Fibroblast of skin of left quadriceps (primary cell): ENCODE measurements at places on chromosomes 12 and 14.
A peak's percentile ranks its signal among the peaks of the same experiment; 100 is the strongest.

- DNase-seq = no peak
These were observed 612 bp downstream of the VPS37B start for GRCh38 chr12:122895320-122895703.

DNA sequence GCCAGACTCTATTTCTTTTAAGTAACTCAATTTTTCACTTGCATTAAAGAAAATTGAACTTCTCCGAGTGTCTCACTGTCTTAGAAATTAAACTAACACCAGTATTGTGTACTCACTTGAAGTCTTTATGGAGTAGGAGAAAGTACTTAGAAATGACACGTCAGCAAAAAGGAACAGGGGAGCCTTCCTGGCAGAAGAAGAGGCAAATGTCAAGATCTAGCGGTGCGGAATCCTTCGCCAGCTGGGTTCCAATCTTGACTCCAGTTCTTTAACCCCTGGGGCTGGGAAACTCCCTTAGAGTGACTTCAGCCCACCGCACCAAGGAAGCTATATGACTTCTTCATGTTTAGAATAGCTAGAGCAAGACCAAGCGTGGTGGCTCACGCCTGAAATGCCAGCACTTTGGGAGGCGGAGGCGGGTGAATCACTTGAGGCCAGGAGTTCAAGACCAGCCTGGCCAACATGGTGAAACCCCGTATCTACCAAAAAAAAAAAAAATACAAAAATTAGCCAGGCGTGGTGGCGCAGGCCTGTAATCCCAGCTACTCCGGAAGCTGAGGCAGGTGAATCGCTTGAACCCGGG, 34.4 kb downstream of the WBP11 start:
- DNase-seq = no peak

DNA sequence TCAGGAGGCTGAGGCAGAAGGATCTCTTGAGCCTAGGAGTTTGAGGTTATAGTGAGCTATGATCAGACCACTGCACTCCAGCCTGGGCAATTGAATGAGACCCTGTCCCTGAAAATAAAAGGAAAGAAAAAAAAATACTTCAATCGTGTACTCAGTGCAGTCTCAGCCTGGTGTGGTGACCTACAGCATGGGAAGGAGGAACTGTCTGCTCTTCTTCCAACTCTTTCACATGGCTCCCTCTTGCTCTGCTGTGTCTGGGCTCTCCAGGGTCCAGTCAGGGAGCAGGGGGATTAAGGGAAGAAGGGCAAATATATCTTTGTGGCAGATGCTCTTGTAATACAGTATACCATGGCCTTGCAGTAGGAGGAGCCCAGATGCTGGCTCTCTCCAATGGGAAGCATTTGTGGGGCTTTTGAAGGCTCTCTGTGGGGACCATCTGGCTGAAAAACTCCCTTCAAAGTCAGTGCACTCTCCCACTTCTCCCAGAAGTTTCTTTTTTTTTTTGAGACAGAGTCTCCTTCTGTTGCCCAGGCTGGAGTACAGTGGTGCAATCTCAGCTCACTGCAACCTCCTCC, 76.6 kb upstream of the TMPO start:
- no peak for DNase-seq

DNA sequence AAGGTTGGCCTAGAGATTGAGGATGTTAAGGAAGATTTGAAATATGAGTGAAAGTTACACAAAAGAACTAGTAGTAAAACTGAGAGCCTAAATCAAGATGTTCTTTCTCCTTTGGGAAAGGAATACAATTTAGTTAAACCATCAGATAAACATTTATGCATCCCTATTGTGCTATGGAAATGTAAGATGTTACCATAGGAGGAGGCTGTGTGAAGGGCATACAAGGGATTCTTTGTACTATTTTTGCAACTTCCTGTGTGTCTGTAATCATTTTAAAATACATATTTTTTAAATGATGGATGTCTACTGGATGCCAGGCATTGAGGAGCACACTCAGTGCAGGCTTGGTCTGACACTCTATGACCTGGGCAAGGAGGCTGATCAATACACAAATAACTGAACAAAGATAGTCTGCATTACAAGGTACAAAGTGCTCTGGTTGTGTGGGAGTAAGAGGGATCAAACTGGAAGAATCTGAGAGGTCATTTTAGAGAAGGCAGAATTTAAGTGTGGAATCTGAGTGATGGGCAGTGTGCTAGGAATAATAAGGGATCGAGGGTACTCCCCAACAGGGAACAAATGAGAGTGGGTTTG, 5.8 kb upstream of the CHPT1 start:
- DNase-seq = no peak

DNA sequence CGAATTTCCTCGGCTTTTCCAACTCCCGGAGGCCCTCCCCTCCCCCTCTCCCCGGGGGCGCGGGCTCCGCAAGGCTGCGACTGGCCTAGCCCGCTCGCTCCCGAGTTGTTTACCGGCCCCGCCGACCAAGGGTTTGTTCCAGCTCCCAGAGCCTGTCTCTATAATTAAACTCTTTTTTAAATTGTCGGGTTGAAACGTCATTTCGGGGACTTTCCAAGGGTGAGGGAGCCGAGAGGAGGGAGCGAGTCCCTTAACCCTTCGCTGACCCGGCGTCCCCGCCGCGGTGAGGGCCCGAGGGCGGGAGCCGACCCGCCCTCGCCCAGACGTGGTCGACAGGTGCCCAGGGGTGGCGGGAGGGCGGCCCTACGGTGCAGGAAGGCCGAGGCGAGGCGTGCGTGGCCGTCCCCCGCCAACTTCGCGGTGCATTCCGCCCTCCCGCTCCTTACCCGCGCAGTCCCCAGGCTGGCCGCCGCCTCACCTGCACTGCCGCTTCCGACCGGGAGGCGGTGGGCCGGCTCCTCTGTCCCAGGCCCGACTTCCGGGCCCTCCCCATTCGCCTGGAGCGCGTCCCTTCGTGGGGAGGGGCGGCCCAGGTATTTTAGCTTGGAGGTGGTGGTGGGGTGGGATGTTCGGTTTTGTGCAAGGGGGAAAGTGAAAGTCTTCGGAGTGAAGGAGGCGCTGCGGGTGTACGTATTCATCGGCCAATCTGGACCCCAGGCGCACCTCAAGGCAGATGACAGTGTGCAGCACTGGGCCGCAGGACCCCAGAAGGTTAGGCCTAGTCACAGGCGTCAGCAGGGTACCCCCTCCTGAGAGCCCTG, 2.9 kb upstream of the ZFP36L1 start:
- no peak for DNase-seq

DNA sequence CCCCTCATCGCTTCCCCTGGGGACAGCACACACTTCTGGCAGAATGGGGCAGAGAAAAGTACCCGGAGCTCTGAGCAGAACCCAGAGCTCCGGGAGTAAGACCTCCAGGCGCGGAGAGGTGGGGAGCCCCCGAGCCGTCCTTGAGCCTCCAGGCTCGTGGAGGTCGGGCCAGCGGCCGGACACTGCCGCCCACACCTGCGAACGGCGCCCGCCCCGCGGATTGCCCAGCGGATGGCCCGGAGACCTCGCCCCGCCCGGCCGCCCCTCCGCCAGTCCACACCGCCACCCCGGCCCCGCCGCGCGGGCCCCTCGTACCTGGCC, 344 bp downstream of the SPTLC2 start:
- DNase-seq = no peak

GRCh38 chr12:122740351-122740750, 9.7 kb upstream of the HCAR1 start:
- DNase-seq = no peak

- no peak for DNase-seq
These were observed 96.4 kb downstream of the TMEM260 start for GRCh38 chr14:56676042-56676441.

DNA sequence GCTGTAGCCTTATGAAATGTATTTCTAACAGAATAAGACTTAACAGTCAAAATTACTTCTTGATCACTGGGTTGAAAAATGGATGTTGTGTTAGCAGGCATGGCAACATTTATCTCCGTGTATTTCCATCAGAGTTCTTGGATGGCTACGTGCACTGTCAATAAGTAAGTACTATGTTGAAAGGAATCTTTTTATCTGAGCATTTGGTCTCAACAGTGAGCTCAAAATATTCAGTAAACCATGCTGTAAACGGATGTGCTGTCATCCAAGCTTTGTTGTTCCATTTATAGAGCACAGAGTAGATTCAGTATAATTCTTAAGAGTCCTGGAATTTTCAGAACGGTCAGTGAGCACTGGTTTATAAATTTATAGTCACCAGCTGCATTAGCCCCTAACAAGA, 15.5 kb downstream of the SCAF11 start:
- no peak for DNase-seq

DNA sequence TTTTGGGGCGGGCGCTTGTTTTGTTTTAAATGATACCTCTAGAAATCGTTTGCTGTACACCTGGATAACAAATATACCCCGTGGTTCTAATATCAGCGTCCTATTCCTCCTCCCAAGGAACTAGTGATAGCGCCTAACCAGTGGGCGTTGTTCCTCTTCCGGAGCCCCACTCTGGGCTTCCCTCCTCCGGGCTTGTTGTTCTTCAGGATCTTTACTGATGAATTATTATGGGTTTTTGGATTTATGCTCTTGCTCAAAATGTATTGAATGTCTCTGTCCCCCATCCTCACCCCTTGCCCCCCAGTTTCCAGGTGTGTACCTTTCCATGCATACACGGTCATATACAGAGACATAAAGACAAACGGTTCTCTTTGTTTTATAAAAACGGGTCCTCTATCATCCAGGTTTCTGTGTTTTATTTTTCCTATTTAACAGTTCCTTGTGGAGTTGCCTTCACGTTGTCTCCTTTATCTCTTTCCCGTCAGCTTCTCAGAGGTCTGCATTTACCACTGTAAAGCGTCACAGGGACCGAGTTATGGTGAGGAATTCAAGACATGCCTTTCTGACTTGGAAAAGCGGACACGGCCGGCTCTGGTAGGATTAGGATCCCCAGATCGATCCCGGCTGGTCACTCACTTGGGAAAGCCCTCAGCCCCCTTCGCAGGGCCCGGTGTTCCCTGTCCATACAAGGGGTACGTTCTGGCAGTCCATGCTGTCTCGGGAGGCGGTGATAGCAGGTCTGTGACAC, 655 bp upstream of the PLEKHG3 start:
- no peak for DNase-seq

GRCh38 chr12:53453953-53454640, 2.2 kb downstream of the PCBP2 start:
- no peak for DNase-seq

- DNase-seq = no peak
These were observed 32.9 kb downstream of the MAP1LC3B2 start for GRCh38 chr12:116591855-116592637.

DNA sequence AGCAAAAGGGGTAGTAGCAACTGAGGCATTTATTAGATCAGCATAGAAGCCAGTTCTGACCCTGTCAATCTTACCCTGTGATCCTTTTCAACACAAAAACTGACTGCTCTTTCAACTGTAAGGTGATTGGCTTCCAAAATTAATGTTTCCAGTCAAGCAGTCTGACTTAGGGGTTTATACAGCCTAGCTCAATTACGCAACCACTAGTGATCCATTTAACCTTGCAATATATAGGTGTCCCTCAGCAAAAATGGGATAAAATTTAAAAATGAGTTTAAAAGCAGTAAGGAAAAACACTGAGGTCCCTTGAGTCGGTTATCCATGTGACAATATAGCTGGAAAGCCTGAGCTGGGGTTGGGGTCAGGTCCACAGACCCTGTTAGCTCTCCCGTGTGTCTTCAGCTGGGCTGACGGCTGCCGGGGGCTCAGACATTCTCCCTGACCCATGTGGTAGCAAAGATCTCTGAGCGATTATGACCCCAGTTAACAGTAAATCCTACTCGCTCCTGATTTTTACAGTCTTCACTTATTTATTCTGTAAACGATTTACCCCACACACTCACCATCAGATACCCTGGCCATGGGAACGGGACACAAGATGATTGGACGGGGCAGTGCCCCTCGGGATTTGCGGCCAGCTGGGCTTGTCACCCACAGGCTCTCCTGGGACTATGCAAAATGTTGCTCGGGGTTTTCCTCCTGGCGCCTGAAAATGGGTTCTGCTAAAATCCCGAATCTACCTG, 16.6 kb downstream of the ADGRD1 start:
- no peak for DNase-seq

GRCh38 chr12:75977590-75977951, 54.0 kb downstream of the PHLDA1 start:
- no peak for DNase-seq

DNA sequence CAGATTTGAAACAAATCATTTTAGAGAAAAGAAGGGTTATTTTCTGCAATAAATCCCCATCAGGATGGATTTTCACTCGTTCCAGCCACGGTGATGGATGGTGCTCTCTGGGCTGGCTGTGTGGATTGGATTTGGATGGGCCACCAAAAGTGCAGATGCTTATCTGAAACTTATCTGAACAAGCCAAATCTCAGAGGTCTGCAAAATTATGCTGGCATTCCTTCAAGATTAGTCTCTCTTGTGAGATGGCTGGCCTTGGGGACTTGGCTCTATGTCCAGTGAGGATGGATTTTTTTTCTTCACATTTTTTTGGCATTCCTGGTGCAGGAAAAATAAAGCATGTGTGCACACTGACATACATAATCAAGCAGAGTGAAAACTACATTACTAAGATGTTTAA, 341.9 kb downstream of the GXYLT1 start:
- no peak for DNase-seq

- no peak for DNase-seq
These were observed 1504.8 kb upstream of the TMEM132C start for GRCh38 chr12:126762150-126762549.

- no peak for DNase-seq
These were observed 59.2 kb upstream of the TSPAN8 start for GRCh38 chr12:71216725-71217579.

- peak; percentile 37 for DNase-seq
These were observed 24.6 kb upstream of the APOF start for GRCh38 chr12:56387152-56387736.

- no peak for DNase-seq
These were observed 226.2 kb upstream of the CRY1 start for GRCh38 chr12:107319533-107320032.

GRCh38 chr12:48881686-48882314, 16.1 kb upstream of the RND1 start:
- no peak for DNase-seq

GRCh38 chr12:2691345-2692071, 103.3 kb upstream of the FKBP4 start:
- DNase-seq = no peak

DNA sequence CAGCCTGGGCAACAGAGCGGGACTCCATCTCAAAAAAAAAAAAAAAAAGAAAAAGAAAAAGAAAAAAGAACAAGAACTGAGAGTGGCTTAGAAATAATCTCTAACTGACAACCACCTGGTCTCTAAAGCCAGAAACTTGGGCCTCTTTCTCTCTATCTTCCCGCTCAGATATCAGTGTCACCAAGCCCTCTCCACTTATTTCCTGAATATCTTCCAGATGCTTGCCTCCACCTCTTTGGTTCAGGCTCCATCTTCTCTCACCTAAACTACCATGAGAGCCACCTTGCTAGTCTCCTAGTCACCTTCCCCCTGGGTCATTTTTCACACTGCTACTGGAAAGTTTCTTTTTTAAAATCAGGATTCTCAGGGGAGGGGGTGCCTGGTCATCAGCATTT, 1.8 kb upstream of the TM9SF1 start:
- DNase-seq = no peak
